Renal pelvis (tissue), 12 donors: ENCODE measurements at places on chromosomes 16 and 17. TPM values are rescaled to one million over a fixed set of nuclear protein-coding genes. Genes with fewer than 3 reads are reported as not detected.

DNA sequence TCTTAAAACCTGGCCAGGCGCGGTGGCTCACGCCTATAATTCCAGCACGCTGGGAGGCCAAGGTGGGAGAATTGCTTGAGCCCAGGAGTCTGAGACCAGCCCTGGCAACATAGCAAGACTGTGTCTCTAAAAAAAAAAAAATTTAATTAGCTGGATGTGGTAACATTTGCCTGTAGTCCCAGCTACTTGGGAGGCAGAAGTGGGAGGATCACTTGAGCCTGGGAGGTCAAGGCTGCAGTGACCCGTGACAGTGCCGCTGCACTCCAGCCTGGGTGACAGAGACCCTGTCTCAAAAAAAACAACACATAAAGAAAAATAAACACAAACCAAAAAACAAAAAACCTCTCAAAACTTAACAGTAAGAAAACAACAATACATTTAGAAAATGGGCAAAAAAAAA, 106.3 kb downstream of the SMG6 start:
- DNase-seq = no peak

VKORC1 gene
- 86.1 TPM for polyA plus RNA-seq

DNA sequence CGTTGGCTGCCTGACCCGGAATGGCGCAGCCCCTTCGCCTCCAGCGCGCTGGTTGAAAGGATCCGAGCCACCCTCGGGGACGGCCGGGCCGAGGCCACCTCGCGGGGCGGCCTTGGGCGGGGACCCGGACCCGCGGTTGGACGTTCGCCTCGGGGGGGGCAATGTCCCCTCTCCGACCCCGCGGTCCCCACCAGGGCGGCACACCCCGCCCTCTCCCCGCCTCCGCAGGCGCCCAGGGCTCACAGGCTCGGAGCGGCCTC, 1.0 kb upstream of the SOX8 start:
- no peak for DNase-seq

- no peak for DNase-seq
Observed at GRCh38 chr16:57709663-57710062, 15.1 kb downstream of the DRC7 start.
